NCI-H1105 (cell line): ENCODE measurements at places on chromosomes 12 and 14.
A peak's percentile ranks its signal among the peaks of the same experiment; 100 is the strongest.

- DNase-seq, result no peak
These were observed 7.5 kb downstream of the SIX1 start for GRCh38 chr14:60641742-60642269.

GRCh38 chr12:15996254-15996653, 85.1 kb downstream of the DERA start:
- peak; percentile 13 for DNase-seq

GRCh38 chr14:90256354-90257131, at the start of gene PSMC1:
Gene PSMC1 (plus strand): TSS chr14:90256553. CDS start chr14:90256598, 45 bp downstream.
- DNase-seq, result peak; percentile 88

GRCh38 chr14:91048265-91048664, 12.2 kb downstream of the RPS6KA5 start:
- no peak for DNase-seq

DNA sequence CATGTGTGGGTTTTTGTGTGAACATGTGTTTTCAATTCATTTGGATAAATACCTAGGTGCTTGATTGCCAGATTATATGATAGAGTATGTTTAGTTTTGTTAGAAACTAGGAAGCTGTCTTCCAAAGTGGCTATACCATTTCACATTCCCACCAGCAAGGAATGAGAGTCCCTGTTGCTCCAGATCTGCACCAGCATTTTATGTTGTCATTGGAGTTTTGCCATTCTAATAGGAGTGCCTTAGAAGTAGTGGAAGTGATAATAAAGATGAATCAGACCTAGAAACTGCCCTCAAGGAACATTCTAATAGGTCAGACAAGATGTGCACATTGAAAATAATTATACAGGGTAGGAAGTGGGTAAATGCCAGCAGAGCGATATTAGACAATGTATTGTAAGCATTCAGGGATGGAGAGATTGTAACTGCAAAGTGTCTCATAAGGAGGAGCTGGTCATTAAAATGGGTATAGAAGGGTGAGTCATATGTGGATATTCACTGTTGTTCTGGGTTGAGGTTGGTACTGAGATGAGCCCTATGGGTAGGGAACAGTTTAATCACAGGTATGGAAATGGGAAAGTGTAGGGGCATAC, 71.4 kb downstream of the MNAT1 start:
- DNase-seq, result no peak
